Camera-type eye (tissue), 1 donor: ENCODE measurements at places on chromosomes 16 and 17. TPM values are rescaled to one million over a fixed set of nuclear protein-coding genes. Genes with fewer than 3 reads are reported as not detected.

TRPV3 gene
- total RNA-seq, result 0.55 TPM

TEX14 gene
- 0.71 TPM for total RNA-seq

CCL4 gene
- 2.3 TPM for total RNA-seq

TP53TG3F gene
- not detected for total RNA-seq

SCNN1B gene
- total RNA-seq, result 0.66 TPM

CCL3 gene
- total RNA-seq, result 1.3 TPM

SLFN14 gene
- total RNA-seq, result 1.0 TPM

RCVRN gene
- total RNA-seq, result 165 TPM

VPS9D1 gene
- 12.1 TPM for total RNA-seq

IRF8 gene
- 10.4 TPM for total RNA-seq

EVI2B gene
- 2.5 TPM for total RNA-seq

SEPTIN1 gene
- 0.44 TPM for total RNA-seq

ATP2C2 gene
- total RNA-seq, result 2.1 TPM

EXOC3L1 gene
- 3.9 TPM for total RNA-seq

KRT20 gene
- not detected for total RNA-seq

SYT17 gene
- total RNA-seq, result 10.2 TPM

CCL15 gene
- not detected for total RNA-seq

CDT1 gene
- total RNA-seq, result 7.9 TPM

BTBD17 gene
- 8.9 TPM for total RNA-seq

FN3KRP gene
- total RNA-seq, result 51.3 TPM

KRT32 gene
- total RNA-seq, result not detected

KCNJ2 gene
- 11.7 TPM for total RNA-seq

MRPS23 gene
- 21.9 TPM for total RNA-seq

C17orf50 gene
- not detected for total RNA-seq

CD300LB gene
- 0.71 TPM for total RNA-seq

ADAM11 gene
- total RNA-seq, result 19.4 TPM

HOXB1 gene
- total RNA-seq, result not detected

XYLT1 gene
- total RNA-seq, result 24.0 TPM

KRT28 gene
- 0.27 TPM for total RNA-seq

MSLN gene
- 19.4 TPM for total RNA-seq

CLDN6 gene
- total RNA-seq, result not detected

SKAP1 gene
- total RNA-seq, result 0.38 TPM

KRT33A gene
- total RNA-seq, result not detected

USP43 gene
- total RNA-seq, result 12.1 TPM

CDRT4 gene
- 6.7 TPM for total RNA-seq

GAST gene
- not detected for total RNA-seq

COQ7 gene
- 33.5 TPM for total RNA-seq

FNDC8 gene
- total RNA-seq, result not detected

HOXB4 gene
- total RNA-seq, result not detected

CBX4 gene
- total RNA-seq, result 25.6 TPM

ITPRIPL2 gene
- 25.5 TPM for total RNA-seq

BORCS6 gene
- 8.2 TPM for total RNA-seq

GDPD1 gene
- total RNA-seq, result 15.1 TPM

AFMID gene
- total RNA-seq, result 31.7 TPM
